ENCODE measurements at places on chromosomes 16 and 17.
A peak's percentile ranks its signal among the peaks of the same experiment; 100 is the strongest.

DNA sequence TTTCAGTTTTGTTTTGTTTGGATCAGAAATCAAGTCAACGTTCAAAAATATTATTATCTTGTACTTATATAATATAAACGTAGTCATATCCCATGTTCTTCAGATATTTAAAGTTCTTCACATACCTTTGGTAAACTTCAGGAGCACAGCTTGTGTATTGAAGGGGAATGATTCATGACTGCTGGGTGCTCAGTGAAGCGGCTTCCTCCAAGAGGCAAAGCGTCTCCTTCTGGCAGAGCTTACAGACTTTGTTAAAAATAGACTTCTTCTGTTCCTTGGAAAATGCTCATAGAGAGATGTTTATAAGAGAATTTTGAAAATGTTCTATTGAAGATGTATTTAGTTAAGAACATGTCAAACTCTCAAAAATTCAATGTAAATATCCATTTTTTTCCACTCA lies 155.6 kb upstream of the CNTNAP4 start:
- DNase-seq: no peak

DNA sequence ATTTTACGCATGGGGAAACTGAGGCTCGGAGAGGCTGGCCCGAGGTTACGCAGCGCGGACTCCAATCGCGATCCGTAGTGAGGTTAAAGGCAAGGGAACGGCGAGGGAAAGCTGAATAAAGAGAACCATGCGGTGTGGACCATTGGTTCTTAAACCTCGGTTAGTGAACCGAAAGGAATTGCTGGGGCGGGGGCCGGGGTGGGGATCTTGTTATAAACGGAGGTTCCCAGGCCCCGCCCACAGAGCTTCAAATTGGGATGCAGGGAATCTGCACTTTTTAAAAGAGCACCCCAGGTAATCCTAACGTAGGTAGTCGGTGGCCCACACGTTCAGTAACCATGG lies 524 bp downstream of the IQCK start:
- DNase-seq: no peak

GRCh38 chr16:21611556-21612384 lies 12.4 kb downstream of the METTL9 start:
- no peak for DNase-seq

DNA sequence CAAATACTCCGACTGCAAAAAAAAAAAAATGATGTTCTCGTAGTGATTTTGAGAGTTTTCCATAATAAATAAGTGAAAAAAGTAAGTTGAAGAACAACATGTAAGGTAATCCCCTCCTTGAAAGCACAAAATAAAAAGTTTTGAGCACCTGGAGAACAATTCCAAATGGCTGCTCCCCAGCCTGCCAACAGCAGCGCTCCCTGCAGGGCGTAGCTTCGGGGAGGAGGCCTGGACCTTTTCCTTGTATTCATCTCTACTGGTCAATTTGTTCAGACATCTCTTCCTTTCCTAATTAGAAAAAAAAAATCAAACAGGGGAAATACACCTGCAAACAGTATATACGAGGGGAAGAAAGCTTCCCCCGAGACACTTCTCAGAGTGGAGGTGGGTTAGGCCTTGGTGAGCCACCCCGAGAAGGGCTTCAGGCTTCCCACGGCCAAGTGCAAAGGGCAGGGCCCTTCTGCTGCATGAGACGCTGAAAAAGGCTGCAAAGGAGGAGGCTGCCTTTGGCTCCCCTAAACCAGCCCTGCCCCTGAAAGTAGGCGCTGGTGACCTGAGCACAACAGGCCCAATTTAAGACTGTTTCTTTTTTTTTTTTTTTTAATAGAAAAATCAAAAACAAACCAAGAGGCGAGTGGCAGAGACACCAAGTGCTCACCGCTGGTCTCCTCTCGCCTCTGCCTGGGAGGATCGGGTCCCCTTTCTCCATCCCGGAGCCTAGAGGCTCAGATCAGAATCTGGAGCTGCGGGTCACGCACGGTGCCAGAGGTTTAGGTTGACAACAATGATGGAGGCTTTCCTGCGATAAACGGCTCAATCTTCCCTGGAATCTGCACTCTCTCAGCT lies 193.1 kb upstream of the FOXF1 start:
- DNase-seq: peak; percentile 69

DNA sequence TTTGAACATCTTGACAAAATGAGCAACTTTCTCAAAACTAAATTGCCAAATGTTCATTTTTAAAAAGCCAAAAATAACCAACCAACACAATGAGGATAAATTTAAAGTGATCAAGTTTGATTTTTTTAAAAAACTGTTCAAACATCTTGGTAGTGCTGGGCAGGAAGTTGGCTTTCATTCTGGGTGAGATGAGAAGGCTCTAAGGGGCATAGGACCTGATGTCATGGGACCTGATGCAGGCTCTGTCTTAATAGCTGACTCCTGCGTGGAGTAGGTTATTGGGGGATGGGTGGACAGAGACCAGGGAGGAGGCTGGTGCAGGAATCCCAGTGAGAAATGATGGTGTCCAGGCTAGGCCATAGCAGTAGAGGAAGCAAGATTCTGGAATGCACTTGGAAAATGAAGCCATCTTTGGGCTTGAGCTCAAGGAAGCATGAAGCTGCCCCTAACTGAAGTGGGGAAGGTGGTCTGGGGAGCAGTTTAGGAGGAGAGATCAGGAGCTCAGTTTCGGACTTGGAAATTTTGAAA lies 20.4 kb downstream of the NLRC5 start:
- DNase-seq: peak; percentile 24

GRCh38 chr16:88406096-88407041 lies 23.6 kb downstream of the ZNF469 start:
- no peak for DNase-seq

- DNase-seq: no peak
These were observed 1.6 kb upstream of the SMARCD2 start for GRCh38 chr17:63843910-63844677.

GRCh38 chr16:67967183-67967957 lies 1.1 kb downstream of the SLC12A4 start:
- no peak for DNase-seq

- DNase-seq: no peak
These were observed 4.1 kb upstream of the CD2BP2 start for GRCh38 chr16:30358990-30359870.

DNA sequence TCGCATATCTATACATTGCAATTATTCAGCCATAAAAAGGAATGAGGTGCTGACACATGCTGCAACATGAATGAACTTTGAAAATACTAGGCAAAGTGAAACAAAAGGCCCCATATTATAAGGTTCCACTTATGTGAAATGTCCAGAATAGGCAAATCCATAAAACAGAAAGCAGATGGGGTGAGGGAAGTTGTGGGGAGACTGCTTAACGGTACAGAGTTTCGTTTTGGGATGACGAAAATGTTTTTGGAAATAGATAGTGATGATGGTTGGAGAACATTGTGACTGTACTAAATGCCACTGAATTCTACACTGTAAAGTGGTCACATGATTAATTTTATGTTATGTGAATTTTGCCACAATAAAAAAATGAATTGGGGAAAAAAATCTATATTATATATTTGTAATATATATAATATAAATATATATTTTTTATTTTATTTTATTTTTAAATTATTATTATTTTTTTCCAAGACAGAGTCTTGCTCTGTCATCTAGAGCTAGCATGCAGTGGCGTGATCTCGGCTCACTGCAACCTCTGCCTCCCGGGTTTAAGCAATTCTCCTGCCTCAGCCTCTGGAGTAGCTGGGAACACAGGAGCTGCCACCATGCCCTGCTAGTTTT lies 4.2 kb upstream of the GNA13 start:
- DNase-seq: no peak

GRCh38 chr17:47785538-47786123 lies 36.0 kb downstream of the OSBPL7 start:
- DNase-seq: peak; percentile 2

DNA sequence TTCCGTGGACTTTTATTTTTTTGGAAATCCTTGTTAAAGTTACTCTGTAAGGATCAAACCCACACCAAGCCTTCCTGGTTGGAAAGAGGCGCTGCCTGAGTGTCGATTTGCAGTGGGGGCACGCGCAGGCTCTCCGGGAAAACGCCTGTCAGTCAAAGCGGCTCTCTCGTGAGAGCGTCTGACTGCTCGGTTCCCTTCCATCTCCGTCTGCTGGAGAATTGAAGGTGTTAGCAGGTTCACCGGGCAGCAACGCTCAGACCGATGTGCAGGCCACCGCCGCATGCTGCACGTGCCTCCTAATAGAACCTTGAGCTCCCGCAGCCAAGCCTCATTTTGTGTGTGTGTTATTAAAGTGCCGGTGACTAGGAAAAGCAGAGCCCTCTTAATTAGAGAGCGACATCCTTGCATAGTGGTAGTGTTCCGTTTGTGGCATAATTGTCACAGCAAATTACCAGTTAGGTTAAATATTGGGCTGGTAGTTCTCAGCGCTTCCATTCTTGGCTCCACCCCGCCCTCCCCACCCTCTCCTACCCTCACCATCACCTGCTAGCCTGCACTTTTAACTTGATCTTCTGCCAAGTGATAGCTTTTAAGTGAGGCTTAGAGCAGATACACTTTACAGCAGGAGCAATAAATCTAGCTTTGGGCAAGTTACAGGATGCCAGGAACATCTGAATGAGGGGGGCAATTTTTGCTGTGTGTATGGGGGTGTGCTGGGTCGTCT lies 75.5 kb downstream of the RPA1 start:
- DNase-seq: no peak

- DNase-seq: no peak
These were observed 1.6 kb upstream of the IL32 start for GRCh38 chr16:3063625-3064386.

All from mesenteric fat pad (tissue), 1 donor.